ENCODE measurements at places on chromosomes 7 and 10.

DNA sequence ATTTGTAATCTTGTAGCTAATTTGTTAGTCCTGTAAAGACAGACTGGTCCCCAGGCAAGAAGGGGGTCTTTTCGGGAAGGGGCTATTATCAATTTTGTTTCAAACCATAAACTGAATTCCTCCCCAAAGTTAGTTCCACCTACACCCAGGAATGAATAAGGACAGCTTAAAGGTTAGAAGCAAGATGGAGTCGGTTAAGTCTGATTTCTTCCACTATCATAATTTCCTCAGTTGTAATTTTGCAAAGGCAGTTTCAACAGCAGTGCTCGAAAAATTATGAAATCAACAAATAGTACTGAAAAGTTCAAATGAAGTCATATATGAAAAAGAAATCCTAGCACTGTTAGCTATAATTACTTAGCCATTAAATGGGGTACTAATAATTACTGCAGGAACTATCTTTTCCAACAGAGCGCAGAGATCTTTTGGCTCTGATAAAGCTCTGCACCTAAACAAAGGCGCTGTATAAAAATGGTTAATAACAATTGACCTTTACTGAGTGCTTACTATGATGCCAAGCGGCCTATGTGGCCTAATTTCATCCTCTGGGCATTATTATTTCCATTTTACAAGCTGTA lies 756 bp upstream of the SEC24C start:
- peaks cover 18% of the 10 kb centered on the region for H3K36me3 ChIP-seq
- peak overlapping the region; percentile 93 for H3K27ac ChIP-seq
- peak overlapping the region; percentile 92 for H3K4me3 ChIP-seq
- peaks cover 48% of the 10 kb centered on the region for H3K4me1 ChIP-seq
- no peak for DNase-seq
- no peaks in the 10 kb centered on the region for H3K27me3 ChIP-seq

- H3K36me3 ChIP-seq = no peaks in the 10 kb centered on the region
- H3K4me3 ChIP-seq = no peak overlapping the region
- H3K27ac ChIP-seq = no peak overlapping the region
- no peak for DNase-seq
Observed at GRCh38 chr10:77080361-77081027, 557.1 kb downstream of the KCNMA1 start.

DNA sequence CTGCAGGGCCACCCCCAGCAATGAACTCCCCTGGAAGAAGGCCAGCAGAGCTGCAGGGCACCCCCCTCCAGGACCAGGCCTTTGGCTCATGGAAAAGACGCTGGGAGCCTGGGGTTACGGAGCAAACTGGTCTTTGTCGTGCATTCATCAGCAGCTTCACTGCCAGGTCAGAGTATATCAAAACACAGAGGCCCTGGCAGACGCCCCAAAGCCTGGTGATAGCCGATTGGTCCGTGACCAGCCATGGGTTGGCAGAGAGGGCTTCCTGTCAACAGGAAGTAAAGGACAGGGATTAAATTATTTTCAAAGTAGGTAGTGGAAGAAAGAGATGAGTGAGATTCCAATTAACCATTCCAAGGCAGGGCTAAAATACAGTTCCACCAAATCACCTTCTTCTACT lies 9.0 kb downstream of the PRKAG2 start:
- H3K4me3 ChIP-seq = peak overlapping the region; percentile 52
- H3K4me1 ChIP-seq = peaks cover 68% of the 10 kb centered on the region
- H3K27me3 ChIP-seq = no peaks in the 10 kb centered on the region
- peak; percentile 79 for DNase-seq
- no peaks in the 10 kb centered on the region for H3K36me3 ChIP-seq

DNA sequence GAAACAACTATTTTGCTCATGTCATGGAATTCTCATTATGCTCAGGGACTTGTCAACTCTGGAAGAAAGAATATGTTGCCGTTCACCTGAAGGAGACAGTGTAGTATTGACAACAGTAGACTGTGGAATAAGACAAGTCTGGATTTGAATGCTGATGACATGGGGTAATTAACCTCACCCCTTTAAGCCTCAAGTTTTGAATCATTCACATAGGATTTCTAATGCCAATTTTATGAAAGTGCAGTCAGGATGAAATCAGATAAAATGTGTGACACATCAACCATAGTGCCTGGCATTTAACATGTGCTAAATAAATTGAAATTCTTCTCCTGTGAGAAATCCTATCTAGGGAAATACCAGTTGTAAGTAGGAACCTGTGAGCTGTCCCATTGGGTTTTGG lies 305.8 kb downstream of the KIF20B start:
- no peak overlapping the region for H3K4me3 ChIP-seq
- no peaks in the 10 kb centered on the region for H3K27me3 ChIP-seq
- no peak overlapping the region for H3K27ac ChIP-seq

GRCh38 chr10:112750427-112751167 lies 199.4 kb upstream of the TCF7L2 start:
- H3K4me3 ChIP-seq = no peak overlapping the region
- no peak for DNase-seq
- no peak overlapping the region for H3K27ac ChIP-seq
- no peaks in the 10 kb centered on the region for H3K27me3 ChIP-seq

DNA sequence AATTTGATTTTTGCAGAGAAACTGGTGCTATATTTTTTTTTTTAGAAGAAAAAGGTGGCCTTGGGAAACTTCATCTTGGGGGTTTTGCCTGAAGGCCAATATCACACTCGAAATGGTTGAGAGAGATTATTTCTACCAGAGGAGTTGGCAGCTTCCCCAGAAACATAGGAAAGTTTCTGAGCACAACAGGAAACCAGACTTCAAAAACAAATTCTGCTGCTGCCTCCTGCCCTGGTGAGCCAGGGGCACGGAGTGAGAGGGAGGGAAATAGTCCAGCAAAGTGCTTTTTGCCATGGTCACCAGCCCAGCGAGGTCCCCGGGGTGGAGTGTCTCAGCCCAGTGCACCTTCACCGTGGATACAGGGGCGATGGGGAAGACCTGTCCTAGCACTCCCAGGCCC lies 61.1 kb downstream of the FOXI2 start:
- no peak overlapping the region for H3K4me3 ChIP-seq
- no peak for DNase-seq
- no peak overlapping the region for H3K27ac ChIP-seq
- H3K27me3 ChIP-seq = peaks cover 24% of the 10 kb centered on the region
- no peaks in the 10 kb centered on the region for H3K4me1 ChIP-seq
- no peaks in the 10 kb centered on the region for H3K36me3 ChIP-seq

DNA sequence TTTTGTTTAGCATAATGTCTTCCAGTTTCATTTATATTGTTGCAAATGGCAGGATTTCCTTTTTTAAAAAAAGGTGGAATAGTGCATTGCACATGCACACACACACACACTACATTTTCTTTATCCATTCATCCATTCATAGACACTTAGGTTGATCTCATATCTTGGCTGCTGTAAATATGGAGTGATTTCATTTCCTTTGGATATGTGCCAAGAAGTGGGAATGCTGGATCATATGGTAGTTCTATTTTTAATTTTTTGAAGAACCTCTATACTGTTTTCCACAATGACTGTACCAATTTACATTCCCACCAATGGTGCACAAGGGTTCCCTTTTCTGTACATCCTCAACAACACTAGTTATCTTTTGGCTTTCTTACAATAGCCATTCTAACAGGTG lies 68.9 kb downstream of the EBLN1 start:
- no peaks in the 10 kb centered on the region for H3K4me1 ChIP-seq
- H3K27me3 ChIP-seq = no peaks in the 10 kb centered on the region
- H3K27ac ChIP-seq = no peak overlapping the region
- no peak overlapping the region for H3K4me3 ChIP-seq
- DNase-seq = no peak
- no peaks in the 10 kb centered on the region for H3K36me3 ChIP-seq

DNA sequence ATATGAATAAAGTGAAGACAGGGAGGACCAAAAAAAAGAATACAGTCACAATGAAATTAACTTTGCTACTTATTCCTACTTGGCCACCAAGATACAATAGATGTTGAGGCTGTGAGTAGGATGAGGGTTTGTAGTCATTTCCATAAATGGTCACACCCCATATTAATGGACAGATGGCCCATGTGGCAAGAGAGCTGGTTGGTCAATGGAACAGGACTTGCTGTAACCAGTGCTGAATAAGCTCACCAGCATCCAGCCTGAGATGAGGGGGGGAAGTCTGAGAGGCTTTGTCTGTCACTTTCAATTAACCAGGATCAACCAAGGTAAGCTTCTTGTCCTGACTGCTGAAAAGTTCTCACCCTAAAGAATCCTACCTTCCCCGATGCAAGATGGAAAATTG lies 130.4 kb upstream of the KCNMA1 start:
- H3K27ac ChIP-seq = no peak overlapping the region
- H3K4me1 ChIP-seq = no peaks in the 10 kb centered on the region
- no peaks in the 10 kb centered on the region for H3K27me3 ChIP-seq

- H3K27ac ChIP-seq = peak overlapping the region; percentile 96
- H3K4me1 ChIP-seq = peaks cover 64% of the 10 kb centered on the region
- no peaks in the 10 kb centered on the region for H3K27me3 ChIP-seq
- H3K4me3 ChIP-seq = peak overlapping the region; percentile 90
- H3K36me3 ChIP-seq = peaks cover 27% of the 10 kb centered on the region
Observed at GRCh38 chr10:110304394-110304779, 333 bp downstream of the SMNDC1 start.

- H3K4me1 ChIP-seq = no peaks in the 10 kb centered on the region
- H3K27ac ChIP-seq = no peak overlapping the region
- DNase-seq = no peak
- H3K36me3 ChIP-seq = no peaks in the 10 kb centered on the region
- no peak overlapping the region for H3K4me3 ChIP-seq
- peaks cover 78% of the 10 kb centered on the region for H3K27me3 ChIP-seq
Observed at GRCh38 chr7:158325530-158326381, 261.9 kb downstream of the PTPRN2 start.

GRCh38 chr10:130729876-130730275 lies 581.6 kb downstream of the TCERG1L start:
- H3K4me3 ChIP-seq = no peak overlapping the region
- peaks cover 66% of the 10 kb centered on the region for H3K27me3 ChIP-seq
- DNase-seq = no peak
- H3K4me1 ChIP-seq = no peaks in the 10 kb centered on the region
- no peaks in the 10 kb centered on the region for H3K36me3 ChIP-seq

- H3K27ac ChIP-seq = no peak overlapping the region
- peaks cover 21% of the 10 kb centered on the region for H3K36me3 ChIP-seq
- no peaks in the 10 kb centered on the region for H3K27me3 ChIP-seq
Observed at GRCh38 chr10:96978621-96979154, 146.6 kb downstream of the LCOR start.

GRCh38 chr10:132106431-132106830 lies 40.7 kb downstream of the JAKMIP3 start:
- no peaks in the 10 kb centered on the region for H3K36me3 ChIP-seq
- no peak overlapping the region for H3K27ac ChIP-seq
- no peak overlapping the region for H3K4me3 ChIP-seq
- no peaks in the 10 kb centered on the region for H3K4me1 ChIP-seq

- peak within 1 kb of the TSS; percentile 98 for H3K27ac ChIP-seq
- peak; percentile 96 for DNase-seq
- H3K36me3 ChIP-seq = no peaks in the 10 kb centered on the region
- H3K27me3 ChIP-seq = no peaks in the 10 kb centered on the region
- H3K4me3 ChIP-seq = peak within 1 kb of the TSS; percentile 89
- H3K4me1 ChIP-seq = peaks cover 62% of the 10 kb centered on the region
Observed at GRCh38 chr7:98280791-98281756, at the start of gene BRI3. Gene BRI3, plus strand, starts transcription at chr7:98281686. Its CDS starts 110 bp downstream, at chr7:98281796.

Measured in left ventricle myocardium inferior (tissue), 1 donor.